ENCODE measurements at places on chromosomes 11 and 22.

DNA sequence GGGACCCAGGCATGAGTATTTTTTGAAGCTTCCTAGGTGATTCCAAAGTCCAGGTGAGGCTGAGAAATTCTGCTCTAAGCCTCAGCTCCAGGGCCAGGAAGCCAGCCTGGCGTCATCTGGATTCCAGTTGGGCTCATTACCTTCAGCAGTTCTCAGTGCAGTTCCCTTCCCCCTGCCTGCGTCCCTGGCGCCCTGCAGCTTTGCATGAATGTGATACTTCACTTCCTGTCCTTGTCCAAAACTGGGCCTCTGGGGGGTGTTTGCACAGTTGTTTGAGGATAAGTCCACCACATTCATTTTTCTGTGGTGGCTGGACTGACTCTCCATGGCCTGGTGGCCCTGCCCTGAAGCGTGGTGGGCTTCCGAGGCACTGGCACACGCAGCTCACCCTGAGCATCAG, 98.1 kb downstream of the TENM4 start:
- DNase-seq = peak; percentile 29

- no peak for DNase-seq
Observed at GRCh38 chr22:48222742-48223487, 1460.5 kb downstream of the TBC1D22A start.

DNA sequence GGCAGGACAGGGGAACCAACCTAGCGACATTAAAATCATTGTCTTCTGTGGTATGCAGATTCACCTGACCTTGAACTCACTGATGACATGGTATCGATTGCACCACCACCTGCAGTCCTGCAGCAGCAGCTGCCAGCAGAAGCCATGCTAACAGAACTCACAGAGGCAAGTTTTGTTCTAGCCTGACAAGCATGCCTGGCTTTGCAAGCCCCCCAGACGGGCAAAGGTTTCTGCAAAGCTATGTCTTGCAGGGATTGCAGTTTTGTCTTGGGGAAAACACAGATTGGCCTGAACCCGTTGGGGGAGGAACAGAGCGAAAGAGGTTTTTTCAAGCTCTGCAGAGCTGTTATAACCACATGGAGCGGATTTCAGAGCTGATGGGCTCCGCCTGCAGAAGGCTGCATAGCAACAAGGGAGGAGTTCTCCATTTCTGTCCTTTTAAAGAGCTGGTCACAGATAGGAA, 221.0 kb downstream of the HIPK3 start:
- DNase-seq = peak; percentile 5

DNA sequence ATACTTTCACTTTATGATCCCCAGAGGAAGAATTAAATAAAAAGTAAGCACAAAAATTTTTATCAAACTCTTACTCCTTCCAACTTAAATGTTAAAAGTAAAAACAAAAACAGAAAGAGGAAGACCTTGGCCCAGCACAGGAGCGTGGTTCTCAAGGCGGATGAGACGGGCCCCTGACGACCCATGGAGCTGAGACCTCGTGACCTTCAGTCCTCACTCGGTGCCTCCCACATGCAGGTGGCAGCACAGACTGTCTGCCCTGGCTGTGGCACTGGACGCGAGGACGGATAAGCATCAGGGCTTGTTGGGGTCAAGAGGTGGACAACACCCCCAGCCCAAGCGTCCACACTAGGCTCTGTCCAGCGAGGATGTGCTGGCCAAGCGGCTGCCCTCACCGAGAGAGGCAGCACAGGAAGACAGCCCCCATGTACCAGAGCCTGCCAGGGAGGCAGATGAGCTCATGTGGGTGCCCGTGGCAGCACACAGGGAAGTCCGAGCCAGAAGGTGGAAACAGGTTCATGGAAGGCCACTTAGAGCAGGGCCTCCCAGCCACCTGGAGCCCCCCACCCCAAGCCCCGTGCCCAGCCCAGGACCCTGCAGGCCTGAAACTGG, 1389.8 kb downstream of the TBC1D22A start:
- DNase-seq = no peak

- DNase-seq = no peak
Observed at GRCh38 chr11:95547186-95547585, 242.4 kb downstream of the FAM76B start.

GRCh38 chr11:62456630-62457029, 37.8 kb downstream of the SCGB1A1 start:
- DNase-seq = no peak

- no peak for DNase-seq
Observed at GRCh38 chr11:27281276-27281675, 81.7 kb downstream of the CCDC34 start.

DNA sequence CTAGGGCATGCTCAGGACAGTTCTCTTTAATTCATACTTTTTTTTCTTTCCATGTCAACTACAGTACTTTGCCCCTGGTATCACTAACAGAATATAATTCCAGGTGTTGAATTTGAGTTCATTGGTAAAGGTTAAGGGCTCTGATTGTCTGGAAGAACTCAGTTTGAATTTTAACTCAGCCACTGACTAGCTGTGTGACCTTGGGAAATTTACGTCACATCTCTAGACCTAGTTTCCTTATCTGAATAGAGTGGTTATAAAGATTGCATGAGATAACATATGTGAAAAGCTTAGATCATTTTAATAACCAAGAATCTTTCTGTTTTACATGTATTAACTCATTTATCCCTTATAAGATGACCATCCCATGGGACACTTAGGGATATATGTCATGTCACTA, 15.8 kb upstream of the ZC3H12C start:
- no peak for DNase-seq

GRCh38 chr11:86571273-86571948, 101.0 kb downstream of the ME3 start:
- DNase-seq = peak; percentile 33

GRCh38 chr11:68821670-68822069, 20.0 kb downstream of the CPT1A start:
- DNase-seq = no peak

GRCh38 chr22:35373781-35374180, 7.1 kb upstream of the HMOX1 start:
- no peak for DNase-seq

DNA sequence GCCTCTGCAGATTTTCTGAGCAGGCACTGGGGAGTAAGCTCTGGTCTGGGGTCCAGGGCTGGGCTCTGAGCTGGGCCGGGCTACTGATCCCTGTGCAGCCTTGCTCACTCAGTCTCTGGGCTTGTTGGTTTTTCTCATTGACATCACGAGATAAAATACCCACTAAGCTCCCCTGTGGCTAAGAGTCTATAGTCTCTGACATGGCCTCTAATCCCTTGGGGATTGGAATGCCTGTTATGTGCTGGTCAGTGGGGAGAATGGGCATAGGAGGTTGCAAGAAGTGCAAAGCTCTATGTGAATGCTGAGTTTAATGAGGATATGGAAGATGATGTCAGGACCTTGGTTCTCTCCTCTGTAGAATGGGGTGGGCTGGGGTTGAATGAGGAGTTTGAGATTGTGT, 23.3 kb downstream of the ELF5 start:
- DNase-seq = no peak

DNA sequence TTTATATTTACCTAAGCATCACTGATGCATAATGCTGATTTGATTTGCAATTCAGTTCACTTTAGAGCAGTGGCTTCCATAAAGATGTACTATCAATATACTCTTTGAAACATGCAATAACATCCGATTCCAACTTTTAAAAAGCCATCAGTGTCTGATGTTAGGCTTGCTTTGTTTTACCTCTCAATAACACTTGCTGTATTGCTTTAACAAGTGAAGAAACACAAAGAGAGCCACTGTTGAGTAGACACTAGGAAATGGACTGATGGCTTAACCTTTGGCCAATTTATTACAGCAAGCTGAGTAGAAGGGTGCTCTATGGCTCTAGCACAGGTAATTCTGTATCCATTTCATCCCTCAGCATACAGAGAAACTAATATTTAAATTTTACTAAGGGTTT, 122.1 kb downstream of the FCHSD2 start:
- no peak for DNase-seq

DNA sequence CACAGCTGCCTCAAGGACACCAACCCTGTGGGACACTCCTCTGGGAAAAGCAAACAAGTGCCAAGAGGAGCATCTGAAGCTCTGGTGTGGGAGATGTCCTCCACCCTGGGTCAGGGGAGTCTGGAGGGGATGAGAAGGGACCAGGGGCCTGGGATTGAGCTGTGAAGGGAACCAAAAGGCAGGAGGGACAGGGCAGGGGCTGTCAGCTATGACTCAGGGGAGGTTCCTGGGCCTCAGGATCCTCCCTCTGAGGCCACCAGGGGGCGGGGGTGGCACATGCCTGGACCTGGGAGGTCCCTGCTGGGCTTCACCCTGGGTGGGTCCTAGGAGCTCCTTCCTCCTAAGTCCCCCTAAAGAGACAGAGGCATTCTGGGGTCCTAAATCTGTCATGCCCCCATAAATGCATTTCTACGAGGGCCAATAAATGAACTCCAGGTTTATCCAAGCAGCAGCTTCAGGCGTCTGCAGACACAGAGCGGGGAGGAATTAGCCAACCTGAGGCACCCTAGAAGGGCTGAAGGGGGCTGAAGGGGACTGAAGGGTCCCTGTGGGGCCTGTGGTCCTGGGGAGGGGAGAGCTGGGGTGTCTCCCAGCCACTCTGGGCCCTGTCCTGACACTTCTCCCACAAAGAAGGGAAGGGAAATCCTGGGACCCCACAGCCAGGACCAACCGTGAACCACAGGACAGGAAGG, 31.9 kb upstream of the IGLL5 start:
- peak; percentile 60 for DNase-seq

- DNase-seq = peak; percentile 70
Observed at GRCh38 chr11:36292311-36292722, 3.1 kb upstream of the COMMD9 start.

DNA sequence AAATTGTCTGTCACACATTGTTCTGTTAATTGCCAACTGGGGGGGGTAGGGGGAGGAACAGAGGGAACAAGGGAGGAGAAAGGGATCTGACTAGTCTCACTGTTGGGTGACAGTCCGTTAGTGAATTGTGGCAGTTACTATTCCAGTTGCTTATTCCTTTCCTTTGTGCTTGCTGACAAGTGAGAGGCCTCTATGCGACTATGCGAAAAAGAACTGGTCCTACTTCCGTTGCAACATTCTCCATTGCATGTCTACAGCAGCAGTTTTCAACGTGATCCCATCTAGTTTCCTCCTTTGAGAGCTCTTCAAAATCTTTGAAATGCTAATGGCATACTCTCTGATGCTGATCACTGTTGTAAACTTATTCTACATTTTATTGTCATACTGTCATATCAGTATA, 672.2 kb downstream of the LRRC4C start:
- DNase-seq = no peak

DNA sequence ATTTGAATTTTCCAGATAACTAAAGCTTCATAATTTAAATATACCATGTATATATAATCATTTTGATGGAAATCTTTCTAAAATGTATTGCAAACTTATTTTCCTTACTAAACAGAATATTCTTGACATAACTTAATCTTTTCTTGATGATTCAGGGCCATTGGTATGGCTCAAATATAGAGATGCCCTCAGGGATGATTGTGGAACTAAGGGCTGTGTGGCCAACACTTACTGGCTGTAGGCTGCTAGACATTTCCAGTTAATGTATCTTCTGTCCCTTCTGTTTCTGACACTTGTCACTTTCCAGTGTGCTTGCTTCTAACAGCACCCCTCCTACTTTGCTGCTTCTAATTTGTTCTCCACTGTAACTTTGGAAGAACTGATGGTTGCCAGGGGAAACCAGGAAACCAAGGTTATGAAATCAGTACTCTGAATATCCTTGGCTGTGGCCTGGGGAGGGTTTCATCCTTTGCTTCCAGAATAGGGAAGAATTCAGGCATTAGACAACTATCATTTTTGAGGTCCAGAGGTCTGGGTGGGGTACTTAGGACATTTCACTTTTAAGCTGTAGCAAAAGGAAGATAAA, 697.2 kb downstream of the ETS1 start:
- DNase-seq = no peak

DNA sequence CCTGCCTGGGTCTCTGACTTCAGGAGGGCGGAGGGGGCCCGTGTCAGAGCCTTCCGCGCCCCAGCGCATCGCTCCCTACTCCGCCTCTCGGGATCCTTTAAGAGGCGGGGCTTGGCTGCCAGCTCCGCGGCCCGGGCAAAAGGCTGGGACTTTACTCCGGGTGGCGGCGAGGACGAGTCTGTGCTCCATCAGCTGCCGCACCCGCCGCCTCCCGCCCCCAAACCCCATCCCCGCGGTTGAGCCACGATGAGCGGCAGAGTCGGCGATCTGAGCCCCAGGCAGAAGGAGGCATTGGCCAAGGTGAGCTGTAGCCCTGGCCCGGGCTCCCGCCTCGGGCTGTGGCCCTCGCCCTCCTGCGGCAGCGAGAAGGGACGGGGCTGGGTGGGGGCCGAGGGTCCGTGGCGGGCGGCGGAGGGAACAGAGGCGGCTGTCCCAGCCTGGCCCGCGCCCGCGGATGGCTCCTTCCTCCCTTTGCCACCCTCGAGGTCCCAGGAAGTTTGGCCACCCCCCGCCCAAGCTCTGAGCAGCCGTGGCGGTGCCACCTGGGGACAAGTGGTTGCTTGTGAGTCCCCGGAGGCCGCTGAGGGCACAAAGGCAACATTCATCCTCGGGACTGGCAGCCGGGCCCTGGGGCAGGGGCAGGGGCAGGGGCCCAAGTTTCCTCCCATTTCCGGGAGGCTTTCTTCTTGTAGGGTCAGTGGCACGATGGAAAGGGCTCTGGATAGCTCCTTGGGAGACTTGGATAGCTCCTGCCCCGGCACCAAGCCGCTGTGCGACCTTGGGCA, at the start of gene SEC14L2:
Gene SEC14L2 (plus strand): TSS at position 148 of the 785 bp plus-strand sequence. CDS start 99 bp downstream, at position 247.
- no peak for DNase-seq
